Naive thymus-derived CD8-positive, alpha-beta T cell (primary cell): ENCODE measurements at places on chromosomes 3 and 15. TPM values are rescaled to one million over a fixed set of nuclear protein-coding genes. Genes with fewer than 3 reads are reported as not detected.
A peak's percentile ranks its signal among the peaks of the same experiment; 100 is the strongest.

DNA sequence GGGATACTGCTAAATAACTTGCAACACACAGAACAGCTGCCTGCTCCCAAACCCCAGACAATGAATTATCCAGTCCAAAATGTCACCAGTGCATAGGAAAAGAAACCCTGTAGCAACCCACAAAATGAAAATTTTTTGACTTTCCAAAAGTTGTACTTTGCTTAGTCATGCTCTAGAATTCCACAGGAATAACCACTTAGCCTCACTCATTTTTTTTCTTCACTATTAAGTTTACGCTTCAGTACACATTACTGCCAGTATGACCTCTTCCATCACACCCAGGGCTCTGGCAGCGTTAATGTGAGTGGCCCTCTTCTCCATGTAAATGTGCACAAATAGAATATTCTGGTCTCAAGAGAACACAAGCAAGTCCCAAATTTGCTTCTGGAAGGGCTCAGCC is 259.8 kb downstream of the MAGI1 start:
- H3K27me3 ChIP-seq, result no peaks in the 10 kb centered on the region
- no peaks in the 10 kb centered on the region for H3K36me3 ChIP-seq
- no peak for DNase-seq
- no peak overlapping the region for H3K27ac ChIP-seq

EXD1 gene
- total RNA-seq, result not detected

GHSR gene
- not detected for total RNA-seq

CAMKV gene
- not detected for total RNA-seq

DNA sequence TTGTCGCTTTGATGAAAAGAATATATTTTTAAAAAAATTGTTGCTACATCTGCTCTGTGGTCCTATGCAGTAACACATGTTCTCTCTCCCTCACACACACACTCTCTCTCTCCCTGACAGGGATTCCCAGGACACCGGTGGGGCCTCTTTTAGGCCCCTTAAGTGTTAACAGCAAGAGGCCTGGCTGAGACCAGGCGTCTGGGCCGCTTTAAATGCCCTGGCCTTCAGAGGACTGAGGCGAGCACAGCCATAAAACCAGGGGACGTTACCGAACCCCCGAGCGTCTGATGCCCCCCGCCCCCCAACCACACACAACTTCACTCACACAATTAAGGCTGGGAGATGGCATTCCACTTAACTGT is 1.7 kb downstream of the BNC1 start:
- no peak overlapping the region for H3K27ac ChIP-seq
- H3K4me3 ChIP-seq, result peak overlapping the region; percentile 9
- H3K4me1 ChIP-seq, result peaks cover 12% of the 10 kb centered on the region
- H3K36me3 ChIP-seq, result peaks cover 6% of the 10 kb centered on the region
- H3K27me3 ChIP-seq, result peaks cover 63% of the 10 kb centered on the region
